ENCODE measurements at places on chromosomes 6 and 20.

DNA sequence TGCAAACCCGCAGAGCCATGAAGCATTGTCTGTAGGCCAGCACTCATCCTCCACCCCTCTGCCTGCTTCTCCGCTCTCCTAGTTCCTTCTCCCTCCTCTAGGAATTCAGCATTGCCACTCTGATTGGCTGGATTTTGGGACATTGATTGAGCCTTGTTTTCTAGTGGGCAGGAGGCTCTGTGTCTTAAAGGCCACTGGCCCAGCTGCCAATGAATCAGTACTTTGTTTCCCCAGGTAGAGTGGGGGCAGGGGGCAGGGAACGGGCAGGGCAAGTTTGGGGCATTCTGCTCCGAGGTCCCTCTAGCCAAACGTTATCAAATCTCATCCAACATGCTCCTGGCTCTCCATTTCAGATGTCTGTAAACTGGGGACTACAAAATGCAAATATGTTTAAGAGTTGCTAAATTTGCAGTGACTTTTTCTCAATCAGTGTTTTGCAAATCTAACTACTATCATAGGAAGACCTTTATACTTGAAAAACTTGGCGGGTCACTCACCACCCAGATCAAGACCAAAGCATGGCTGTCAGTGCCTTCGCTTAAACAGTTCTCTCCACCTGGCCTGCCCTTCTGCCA, 10.4 kb upstream of the BPI start:
- DNase-seq: no peak

GRCh38 chr6:19180348-19181072, 656.7 kb upstream of the ID4 start:
- peak; percentile 70 for DNase-seq

GRCh38 chr20:2651772-2652723, at the start of gene NOP56:
Gene NOP56, plus strand, starts transcription at chr20:2652632. Its CDS starts 29 bp downstream, at chr20:2652661.
- DNase-seq: peak; percentile 93

DNA sequence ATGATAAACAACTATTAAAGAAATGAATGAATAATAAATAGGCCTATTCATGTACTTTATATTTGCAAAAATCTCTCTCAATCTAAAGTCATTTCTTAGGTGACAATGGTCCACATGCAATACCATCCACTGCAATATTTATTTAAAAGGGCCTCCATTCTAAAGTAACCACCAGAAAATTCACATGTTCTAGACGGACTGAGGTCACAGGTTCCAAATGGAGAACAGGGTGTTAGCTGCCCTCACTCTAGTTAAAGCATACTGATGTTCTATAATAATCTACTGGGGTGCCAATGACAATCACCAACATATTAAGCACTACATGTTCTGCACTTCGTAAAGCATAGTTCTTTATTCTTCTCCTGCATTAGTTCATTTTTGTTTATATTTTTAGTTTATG, 1.2 kb downstream of the HBS1L start:
- no peak for DNase-seq

DNA sequence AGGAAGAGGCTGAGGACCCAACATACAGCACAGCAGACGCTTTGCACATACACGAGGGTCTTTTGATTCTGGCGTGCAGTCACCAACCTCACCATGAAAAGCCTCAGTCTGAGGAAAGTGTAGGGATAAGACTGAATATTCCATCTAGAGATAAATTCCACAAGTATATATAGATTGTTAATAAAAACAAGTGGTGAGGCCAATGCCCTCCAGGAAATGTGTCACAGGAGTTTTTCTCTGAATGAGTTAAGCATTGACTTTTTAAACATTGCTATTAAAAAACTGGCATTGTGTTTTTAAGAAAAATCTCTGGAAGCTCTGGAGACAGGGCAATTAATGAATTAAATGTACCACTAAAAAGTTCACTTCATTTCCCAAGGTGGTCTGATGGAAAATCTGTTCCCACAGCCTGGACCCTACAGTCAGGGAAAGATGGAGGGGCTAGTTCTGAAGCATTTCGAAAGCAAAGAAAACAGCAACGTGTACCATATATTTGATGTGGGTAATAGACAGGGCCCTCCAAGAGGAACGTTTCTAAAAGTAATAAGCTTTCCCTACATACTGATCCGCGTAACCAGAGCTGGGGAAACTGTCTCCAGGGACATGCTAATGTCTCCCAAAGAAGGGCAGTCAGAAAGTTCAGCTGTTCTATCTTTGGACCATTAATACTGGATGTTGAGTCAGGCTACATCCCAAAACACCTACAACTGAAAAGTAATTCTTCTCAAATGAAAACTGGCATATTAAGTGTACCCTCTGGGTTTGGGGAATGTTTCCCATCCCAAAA, 301.1 kb downstream of the FOXC1 start:
- no peak for DNase-seq

DNA sequence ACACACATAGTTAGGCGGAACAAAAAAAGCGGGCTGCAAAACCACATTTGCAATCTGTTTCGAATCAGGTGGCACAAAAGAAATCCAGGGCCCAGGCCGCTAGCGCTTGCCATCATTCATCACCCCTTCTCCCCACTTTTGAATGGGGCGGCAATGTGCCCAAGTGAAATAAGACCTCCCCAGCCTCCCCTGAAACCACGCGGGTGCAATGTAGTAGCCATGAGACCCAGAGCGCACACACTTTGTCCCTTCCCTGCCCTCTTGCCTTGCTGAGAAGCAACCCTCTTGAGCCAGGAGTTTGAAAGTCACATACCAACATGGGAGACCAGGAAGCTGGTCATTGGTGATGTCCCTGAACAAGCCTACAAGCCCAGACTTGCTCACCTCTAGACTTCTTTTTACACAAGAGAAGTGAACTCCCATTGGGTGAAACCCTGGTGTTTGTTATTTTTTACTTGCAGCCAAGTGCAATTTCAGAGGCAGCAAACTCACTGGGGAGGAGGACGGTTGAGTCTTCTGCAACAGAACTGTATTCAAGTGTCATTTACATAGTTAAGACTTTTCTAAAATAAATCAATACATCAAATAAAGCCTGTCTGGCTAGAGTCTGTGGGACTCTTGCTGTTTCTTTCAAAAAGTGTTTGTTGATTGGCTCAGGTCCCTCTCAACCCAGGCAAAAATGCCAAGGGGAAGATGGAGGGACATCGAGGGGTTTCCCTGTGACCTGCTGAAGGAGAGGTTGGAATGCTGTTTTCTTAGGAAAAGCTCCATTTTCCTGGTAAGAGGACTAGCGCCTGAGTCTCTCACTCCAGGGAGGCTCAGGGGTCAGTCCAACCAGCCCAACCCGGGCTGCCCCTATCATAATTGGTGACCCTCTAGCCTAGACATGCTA, 138.1 kb upstream of the PTPN1 start:
- DNase-seq: no peak
